NCI-H1105 (cell line): ENCODE measurements at places on chromosomes 6 and 20.

DNA sequence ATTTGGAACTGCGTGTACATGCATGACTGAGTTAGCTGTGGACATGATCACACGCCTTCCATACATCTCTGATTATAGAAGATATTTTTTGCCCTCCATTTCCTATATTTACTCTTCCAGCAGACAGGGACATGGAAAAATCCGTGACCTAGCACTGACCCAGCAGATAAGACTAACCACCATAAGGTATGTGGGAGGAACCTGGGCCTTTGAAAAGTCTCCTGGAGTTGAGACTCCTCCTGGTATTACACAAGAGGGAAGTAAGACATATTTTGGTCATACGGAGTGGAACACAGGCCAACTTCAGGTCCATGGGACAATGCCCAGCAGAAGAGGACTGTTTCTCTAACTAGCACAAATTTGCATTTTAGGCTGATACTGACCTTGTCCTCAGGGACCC, 13.7 kb upstream of the SIRPB1 start:
- DNase-seq = no peak

DNA sequence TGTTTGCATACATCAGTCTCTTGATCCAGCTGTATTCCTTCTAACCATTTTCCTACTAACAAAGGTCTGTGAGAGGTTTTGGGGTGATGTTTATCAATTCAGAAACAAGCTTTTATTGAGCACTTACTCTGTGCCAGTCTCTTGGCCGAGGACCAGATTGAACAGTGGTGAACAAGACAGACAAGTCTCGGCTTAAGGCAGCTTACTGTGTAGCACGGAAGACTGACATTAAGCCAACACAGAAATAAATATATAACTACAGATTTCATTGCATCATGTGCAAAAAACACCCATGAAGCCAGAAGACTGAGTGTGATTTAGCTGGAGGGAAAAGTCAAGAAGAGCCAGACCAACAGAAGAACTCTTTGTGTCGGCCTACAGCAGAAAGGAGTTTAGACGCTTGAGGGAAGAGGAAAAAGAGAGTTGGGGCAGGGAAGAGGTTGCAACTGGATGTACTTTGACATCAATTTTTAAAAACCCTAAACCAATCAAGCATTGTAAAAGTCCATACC, 549.6 kb upstream of the CITED2 start:
- DNase-seq = no peak

DNA sequence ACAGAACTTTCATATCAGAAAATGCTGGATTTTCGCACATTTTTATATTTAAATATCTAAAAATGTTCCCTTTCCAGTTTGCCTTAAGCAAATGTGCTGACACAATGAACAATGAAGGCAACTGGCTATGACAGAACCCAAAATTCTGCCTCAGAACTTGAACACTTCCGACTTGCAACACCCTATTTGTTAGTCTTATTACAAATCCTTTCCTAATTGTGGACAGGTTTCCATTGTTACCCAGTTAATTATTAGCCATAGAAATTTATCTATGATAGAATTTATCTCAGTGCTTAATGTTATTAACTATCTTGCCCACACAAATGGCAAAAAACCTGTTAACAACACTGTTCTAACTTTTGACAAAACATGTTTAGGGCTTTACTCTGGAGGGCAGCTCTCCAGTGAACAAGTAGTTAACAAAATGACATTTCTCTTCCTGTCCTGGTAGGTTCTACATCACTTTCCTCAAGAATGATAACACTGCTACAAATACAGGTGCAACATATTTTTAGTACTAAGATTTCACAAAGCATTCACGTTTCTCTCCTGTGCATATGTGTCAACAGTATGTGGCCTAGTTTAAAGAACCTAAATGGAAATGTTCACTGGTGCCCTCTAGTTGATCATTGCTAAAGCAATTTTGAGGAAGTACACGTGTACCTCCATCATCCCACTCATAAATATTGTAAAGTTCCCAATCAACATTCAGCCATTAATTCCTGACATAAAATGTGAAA, 58.4 kb downstream of the HIVEP2 start:
- DNase-seq = no peak

GRCh38 chr20:19706463-19706862, 51.6 kb upstream of the RIN2 start:
- DNase-seq = no peak

- DNase-seq = no peak
These were observed 26.8 kb upstream of the TMEM217 start for GRCh38 chr6:37284781-37285180.

DNA sequence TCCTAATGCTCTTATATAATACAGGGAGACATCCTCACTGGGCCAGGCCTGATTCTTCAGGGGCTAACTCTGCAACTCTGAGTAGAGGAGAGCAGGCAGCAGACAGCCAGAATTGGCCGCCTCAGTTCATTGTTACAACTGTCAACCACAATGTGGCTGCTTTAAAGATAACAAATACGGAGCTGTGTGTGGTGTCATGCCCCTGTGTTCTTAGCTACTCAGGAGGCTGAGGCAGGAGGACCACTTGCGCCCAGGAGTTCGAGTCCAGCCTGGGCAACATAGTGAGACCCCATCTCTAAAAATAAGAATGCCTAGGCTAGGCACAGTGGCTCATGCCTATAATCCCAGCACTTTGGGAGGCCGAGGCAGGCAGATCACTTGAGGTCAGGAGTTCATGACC, 34.3 kb downstream of the CEP250 start:
- no peak for DNase-seq

DNA sequence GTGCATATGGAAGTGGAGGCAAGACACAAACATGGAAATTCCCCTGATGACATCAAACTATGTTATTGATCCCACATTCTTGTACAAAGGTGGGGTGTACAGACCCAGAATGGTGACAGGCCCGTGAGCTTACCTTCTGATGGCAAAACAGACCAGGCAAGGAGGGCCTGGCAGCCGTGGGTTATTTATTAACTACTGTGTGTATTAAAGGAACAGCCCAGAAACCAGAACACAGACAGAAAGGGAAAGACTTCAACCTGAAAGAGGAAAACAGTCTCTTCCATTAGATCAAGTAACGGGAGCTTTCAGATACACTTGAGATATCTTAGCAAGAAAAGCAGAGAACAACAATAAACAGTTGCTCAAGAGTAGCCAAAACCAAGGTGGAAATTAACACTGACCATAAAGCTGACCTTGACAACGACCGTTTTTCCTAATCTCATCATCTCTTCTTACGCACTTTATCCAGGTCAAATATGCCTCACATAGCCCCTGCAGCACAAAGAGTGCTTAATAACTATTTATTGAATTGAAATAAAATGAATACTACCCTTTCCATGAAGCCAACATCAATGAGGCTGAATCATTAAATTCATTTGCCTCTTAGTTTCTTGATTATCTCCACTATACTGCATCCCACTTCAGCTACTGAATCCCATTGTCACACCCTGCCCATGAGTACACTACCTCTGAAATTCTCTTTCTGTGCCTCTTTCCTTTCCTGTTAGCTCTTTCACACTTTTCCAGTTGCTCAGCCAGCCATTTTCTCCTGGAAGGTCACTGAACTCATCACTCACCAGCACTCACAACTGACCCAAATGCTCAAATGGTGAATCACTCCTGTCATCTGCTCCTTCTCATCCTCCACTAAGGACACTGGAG, 67.4 kb downstream of the MOXD1 start:
- DNase-seq = no peak

GRCh38 chr6:150659046-150659763, 59.5 kb downstream of the PLEKHG1 start:
- peak; percentile 47 for DNase-seq

GRCh38 chr6:118786596-118787453, 107.1 kb upstream of the ASF1A start:
- no peak for DNase-seq

DNA sequence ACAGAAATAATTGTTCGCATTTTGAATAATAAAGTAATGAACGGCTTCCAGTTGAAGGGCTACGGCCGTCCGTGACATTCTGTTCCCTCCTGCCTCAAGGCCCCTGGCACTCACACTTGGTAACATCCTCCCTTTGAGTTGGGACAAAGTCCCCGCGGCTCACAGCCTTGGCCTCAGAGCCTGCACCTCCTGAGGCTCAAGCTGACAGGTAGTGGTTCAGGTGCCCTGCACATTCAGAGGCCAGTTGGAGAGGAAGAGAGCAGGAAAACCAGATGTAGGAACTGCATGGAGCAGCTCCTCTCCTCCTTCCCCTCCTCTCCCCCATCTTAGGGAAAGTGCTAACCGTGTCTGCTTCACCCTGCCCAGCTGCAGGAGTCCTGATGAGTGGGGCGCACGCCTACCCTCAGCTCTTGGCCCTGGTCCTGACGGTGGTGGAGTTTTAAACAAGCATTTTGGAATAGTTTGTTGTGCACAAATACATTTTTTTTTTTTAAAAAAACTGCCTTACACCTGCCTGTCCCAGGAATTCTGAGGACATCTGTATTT, 393.1 kb downstream of the SMOC2 start:
- no peak for DNase-seq
